ENCODE measurements at places on chromosomes 1 and 21.

DNA sequence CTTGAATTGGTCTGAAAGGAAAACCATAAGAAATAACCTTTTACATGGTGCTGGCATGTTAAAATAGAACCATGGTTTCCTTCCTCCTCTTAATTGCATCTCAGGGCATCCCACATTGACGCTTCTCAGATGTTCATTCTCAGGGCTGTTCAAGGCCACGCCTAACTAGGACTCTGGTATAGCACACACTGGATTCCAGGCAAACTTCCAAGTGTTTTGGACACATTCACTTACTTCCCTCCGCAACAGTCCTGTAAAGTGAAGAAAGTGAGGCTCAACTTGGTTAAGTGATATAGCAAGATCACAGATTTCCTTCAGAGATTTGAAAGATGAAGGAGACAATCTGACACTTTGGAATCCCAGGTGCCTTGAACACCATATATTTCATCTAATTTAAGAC is 244.8 kb downstream of the DUSP10 start:
- no peak for DNase-seq

- DNase-seq: no peak
Observed at GRCh38 chr1:111967067-111967690, 22.3 kb downstream of the KCND3 start.

GRCh38 chr21:46066591-46067331 is 31.2 kb upstream of the COL6A2 start:
- peak; percentile 32 for DNase-seq

DNA sequence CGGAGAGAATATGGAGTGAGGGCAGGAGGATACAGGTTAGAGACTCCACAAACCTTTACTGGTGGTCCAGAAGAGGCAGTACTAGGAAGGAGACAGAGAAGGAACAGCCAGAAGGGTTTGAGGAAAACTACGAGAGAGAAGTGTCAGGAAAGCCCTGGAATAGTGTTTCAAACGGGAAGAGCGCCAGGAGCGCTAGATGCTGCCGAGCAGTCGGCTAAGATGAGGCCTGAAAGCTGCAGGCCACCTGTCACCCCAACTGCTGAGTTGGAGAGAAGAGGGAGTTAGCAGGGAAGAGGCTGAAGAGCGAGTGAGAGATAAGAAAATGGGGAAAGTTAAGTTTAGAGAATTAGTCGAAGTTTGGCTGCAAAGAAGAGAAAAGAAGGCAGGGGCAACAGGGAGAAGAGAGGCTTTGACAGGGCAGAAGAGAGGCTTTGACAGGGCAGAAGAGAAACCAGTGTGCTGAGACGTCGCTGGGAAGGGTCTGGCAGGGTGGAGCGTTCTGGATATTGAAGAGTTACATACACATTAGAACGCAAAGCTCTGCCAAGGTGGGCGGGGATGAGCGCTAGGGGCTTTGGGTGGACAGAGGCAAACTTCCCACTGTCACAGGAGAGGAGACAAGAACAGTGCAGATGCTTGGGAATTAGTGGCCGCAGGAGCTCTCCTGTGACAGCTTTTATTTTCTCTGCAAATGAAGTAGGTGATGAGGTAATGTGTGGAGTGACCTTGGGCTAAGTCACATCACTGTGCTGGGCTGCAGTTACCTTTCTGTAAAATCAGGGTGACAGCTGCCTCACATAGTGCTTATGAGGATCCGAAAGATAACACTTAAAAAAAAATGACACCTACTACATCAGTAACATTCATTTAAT is 31.2 kb downstream of the PCSK9 start:
- no peak for DNase-seq

- DNase-seq: no peak
Observed at GRCh38 chr1:172500207-172500606, 32.7 kb upstream of the SUCO start.

DNA sequence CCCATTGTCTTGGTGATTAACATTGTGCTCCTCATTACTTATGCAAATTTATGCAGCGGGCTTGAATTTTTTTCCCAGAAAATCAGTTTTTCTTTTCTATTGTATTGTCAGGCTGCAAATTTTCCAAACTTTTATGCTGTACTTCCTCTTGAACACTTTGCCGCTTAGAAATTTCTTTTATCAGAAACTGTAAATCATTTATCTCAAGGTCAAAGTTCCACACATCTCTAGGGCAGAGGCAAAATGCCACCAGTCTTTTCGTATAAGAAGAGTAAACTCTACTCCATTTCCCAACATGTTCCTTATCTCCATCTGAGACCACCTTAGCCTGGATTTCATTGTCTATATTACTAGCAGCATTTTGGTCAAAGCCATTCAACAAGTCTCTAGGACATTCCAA is 113.9 kb upstream of the OLFM3 start:
- DNase-seq: no peak

DNA sequence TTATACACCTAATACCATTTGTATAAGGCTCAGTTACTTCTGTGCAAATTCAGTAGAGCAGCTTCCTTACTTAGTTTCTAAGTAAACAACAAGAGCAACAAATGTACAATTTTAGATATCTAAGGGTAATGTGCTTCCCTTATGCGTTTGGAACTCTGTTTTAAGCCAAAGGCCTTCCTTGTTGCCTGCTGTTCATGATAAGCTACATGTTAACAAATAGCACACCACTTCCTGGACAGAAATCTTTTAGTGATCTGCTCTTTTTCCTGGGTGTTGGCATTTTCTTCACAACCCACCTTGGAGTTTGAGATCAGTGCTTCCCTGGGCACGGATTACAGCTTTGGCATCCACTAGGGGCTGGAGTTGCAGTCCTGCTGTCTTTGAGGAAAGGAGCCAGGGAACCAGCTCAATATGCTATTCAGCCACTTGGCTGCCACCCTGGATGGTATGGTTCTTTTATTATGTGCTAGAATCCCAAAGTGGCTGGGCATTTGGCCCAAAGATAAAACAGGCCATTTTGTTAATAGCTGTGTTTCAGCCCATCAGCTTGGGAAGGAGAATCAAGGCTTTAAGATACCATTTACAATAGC is 55.6 kb upstream of the ADAR start:
- DNase-seq: no peak

DNA sequence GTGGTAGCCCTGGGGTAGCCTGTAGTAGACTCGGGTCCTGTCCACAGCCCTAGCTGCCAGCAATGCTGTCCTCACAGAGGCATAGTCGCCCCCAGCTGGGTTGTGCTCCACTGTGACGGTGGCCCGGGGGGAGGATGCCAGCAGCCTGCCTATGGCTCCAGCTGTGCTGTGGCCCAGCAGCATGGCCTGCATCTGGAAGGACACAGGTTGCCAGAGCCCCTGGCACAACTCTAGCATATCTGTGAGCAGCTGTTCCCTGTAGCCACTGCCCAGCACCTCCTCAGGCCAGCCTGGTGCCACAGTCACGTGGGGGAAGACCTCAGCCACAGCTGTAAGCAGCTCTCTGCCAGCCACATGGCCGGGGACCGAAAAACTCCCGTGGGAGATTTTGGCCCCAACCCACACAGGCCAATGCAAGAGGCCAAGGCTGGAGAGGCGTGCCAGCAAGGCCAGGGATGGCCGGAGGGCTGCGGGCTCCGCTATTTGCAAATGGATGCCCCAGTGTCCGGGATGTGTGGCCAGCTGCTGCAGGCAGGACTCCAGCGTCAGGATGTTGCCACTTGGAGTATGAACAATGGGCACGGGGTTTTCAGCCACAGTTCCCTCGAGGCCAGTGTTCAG is 13.9 kb downstream of the FAM151A start:
- DNase-seq: no peak

GRCh38 chr1:197692965-197693364 is 82.3 kb downstream of the DENND1B start:
- DNase-seq: no peak

DNA sequence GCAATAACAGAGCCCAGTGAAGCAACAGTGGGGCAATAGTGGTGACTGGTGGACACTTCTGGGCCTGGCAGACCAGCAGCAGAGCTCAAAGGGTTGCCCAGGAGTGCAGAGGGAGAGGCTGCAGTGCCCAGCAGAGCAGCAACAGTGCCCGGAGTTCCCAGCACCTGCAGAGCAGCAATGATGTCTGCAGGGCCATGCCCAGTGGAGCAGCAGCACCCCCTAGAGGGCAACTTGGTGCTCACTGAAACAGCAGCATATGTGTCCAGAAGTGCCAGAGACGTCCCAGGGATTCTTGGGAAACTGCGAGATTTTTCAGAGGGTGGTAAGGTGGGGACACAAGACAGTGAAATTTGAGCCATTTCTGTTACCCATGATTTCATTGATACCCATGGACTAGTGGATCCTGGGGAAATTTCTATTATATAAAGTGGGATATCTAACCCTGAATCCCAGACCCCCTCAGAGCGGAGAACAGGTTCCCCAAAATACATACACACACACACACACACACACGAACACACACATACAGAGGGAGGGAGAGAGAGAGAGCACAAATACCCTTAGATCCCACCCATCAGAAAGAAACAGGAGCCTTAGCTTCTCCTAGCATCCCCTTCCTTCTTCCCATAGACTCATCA is 156.9 kb upstream of the GJB5 start:
- peak; percentile 46 for DNase-seq

- no peak for DNase-seq
Observed at GRCh38 chr1:236568285-236568894, 35.9 kb downstream of the HEATR1 start.

DNA sequence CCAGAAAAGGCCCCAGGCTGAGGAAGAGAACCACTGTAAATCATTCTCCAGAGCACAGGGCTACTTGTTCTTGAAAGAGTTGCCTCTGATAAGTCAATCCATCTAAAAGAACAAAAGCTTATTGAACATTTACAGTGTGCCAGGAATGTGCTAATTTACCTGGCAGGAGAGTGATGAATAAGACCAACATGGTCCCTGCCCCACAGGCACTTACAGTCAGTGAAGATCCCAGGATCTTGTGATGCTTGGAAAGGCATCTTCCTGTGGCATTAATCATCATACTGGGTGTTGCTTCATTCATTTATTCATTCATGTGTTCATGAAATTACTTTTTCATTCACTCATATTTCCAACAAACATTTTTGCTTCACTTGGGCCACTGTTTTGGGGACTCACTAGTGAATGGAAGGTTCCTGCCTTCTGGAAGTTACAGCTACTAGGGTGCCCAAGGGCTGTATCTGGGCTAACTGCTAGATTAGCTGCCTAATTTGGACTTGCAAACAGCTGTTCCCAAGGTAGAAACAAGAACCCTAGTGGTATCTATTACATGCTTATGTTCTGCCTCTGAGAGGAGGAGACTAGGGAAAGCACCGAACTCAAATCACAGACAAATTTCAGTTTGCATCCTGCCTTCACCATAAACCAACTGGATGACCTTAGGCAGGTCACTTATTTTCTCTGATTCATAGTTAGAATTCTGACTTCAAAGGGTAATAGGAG is 133.5 kb downstream of the CLIC6 start:
- DNase-seq: no peak

GRCh38 chr21:16078382-16078781 is 348.6 kb downstream of the USP25 start:
- no peak for DNase-seq

DNA sequence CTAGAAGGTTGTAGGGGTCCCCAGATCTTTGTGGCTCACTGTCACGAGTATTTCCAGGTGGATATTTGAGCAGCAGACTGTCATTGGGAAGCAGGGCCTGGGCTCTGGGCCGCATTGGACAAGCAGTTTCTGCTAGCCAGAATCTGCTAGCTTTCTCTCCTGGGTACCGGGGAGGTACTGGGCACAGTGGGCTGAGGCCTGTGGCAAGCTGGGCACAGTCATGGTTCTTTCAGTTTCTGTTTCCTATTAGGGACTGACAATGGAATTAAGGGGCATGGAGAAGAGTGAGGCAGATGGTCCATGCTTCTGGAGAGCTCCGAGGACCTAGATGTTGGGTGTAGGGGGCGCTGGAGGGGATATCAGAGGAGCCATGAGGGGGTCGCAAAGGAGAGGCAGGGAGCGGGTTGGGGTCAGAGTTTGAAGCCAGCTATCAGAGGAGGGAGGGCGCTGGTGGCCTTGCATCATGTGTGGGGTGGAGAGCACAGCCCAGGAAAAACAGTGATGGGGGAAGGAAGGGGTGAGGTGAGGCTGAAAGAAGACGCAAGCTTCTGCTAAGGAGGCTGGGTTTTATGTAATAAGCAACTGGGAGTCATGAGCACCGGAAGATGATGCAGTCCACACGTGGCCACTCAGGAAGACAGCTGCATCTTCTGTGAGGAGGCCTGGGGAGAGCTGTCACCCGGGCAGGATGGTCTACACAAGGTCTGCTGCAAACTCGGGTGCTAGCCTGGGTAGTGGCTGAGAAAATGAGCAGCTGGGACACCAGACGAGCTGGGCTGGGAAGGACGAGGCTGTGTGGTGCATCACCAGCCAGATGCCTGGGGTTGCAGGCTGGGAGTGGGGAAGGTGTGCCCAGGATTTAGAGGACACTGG is 72.7 kb downstream of the IER5 start:
- DNase-seq: no peak

DNA sequence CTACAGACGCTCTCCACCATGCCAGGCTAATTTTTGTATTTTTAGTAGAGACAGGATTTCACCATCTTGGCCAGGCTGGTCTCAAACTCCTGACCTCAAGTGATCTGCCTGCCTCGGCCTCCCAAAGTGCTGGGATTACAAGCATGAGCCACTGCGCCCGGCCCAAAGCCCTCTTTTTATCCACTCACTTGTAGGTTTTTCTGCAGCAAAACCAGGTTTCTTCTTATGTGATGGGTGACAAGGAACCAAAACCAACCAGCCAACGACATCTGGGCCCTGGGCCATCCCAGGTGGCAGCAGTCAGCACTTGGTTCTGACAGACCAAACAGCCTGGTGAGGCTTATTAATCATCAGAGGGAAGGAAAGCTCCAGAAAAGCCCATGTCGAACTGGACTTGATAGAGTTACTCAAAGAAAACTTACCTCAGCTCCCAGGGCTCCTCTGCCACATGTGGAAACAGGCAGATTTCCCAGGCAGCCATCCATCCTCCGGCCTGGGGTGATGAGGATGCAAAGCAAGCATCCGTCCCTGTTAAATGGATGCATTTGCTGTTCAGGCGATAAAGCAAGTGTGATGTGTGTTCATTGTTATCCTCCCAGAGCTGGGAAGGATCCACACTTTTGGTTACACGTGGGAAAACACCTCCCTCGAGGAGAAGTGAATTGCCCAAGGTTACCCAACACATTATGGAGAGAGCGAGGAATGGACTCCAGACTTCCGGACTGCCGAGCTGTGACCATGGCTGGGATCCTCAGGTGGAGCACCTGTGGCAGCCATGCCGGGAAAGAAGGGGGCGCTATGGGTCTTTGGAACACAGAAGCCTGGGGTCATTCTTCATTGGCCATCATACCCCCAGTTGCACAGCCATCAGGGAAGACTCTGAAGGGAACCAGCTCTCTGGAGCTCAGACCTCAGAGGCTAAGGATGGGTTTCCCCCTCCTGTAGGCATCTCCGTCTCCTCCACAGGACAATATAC is 118.8 kb downstream of the HUNK start:
- DNase-seq: no peak

- no peak for DNase-seq
Observed at GRCh38 chr1:208923456-208923855, 660.1 kb upstream of the CAMK1G start.

DNA sequence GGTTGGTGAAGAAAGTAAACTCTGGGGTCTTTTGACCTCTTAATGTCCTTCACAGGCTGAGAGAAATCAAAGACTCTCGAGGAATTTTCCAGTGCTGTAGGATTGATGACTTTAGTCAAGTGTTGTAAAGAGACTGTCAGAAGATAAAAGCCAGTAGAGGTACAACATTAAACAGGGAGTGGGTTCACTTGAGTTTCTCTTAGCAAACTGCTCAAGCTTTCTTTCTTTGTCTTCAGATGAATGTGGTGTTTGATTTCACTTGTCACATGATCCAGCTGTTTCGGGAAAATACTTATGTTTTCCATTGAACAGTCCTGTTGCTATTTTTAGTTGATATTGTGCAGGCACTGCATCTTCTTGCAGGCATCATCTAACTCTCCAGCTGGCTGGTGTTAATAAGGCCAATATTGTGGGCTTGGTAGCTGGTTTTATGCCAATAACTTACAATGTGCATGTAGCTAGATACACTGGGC is 45.6 kb downstream of the XCL2 start:
- no peak for DNase-seq
